ENCODE measurements at places on chromosomes 5 and 9.

DNA sequence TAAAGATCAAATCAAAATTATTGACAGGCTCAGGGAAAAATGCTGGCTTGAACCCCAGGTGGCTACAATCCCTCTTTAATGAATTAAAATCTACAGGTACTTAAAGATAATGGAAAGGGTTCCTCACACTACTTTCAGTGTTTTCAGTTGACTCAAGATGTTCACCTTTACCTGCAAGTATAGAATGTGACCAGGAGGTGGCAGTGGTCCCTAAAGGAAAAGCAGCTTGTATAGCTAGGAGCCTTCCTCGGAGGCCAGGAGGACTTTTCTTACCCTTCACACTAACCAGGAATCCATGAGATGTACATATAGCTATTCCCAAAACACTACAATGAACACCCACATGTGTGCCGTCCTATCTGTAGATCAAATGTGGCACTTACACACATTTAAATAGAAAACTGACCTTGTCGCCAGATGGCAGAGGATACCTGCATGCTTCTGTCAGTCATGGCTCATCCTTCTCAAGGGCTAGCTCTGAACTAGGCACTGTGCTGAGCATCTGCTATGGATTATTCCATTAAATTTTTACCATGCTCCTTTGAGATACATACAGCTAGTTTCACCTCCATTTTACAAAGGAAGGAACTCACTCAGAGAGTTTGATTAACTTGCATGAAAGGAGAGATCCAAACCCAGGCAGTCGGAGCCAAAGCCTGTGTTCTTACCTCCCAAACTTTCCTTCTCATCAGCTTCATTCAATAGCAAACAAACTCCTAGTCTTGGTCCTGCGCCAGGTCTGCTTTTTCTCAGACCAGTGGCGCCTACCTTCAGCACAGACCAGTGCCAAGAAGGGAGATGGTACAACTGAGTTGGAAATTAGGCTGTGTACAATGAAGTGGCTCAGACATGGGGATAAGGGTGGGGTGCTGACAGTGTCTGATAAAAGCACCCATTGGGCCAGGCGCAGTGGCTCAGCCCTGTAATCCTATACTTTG, 24.5 kb downstream of the C9orf152 start:
- peak; percentile 50 for DNase-seq

- DNase-seq, result peak; percentile 5
These were observed 430 bp upstream of the MSH3 start for GRCh38 chr5:80654054-80654390.

- DNase-seq, result no peak
These were observed 119.2 kb downstream of the LPAR1 start for GRCh38 chr9:110919050-110919435.

DNA sequence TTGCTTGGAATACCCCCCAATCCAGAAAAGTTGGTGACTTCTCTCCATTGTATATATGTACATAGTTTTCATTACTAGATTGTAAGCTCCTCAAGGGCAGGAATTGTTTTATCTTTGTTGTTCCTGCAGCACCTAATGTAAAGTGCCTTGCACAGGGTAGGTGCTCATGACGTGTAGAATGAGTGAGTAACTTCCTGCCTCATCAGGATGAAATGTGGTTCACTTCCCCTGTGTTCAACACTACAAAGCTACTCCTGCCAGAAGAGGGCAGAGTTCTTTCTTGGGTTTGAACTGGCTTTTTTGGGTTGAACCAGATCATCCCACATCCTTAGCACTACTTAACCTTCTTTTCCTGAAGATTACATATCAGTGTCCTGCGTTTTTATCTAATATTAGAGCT, 23.9 kb downstream of the GTF3C4 start:
- DNase-seq, result peak; percentile 30

- peak; percentile 3 for DNase-seq
These were observed 44.2 kb downstream of the NIPSNAP3B start for GRCh38 chr9:104808035-104808614.

DNA sequence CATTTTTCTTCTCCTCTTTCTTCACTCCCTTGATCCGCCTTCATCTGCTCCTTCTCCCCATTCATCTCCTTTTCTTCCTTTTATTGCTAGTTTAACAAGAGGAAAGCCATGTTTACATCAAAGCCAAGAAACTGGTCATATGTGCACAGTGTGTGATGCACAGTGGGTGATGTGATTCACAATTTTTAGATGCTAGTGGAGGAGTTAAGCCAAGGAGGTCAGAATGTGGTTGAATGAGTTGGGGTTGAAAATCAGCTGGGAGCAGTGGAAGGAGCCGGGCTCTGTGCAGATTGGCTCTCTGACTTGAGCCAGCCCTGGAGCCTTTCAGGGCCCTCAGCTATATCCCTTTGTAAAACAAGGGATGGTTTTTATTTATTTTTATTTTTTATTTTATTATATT, 7.3 kb downstream of the ACER2 start:
- no peak for DNase-seq

DNA sequence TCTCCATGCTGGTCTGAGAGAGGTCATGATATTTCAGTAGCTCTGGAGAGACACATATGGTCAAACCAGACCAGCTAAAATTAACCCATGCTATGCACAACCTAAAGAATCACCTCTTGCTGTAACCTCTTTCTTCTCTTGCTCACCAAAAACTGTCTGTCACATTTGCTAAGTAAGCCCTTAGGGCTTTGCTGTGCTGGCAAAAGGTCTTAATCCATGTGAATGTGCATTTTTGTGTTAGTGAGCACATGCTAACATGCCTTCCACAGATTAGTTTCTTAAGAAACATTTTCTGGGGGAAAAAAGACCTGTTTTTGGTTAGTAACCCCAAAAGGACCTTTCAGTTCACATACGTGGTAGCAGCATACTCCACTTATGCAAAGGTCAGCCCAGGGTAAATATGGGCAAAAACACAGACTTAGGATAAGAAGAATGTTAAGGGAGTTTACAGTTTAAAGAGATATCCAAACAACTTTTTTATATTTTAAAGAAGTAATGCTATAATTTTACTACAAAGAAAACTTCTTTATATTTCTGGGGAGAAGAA, 124.2 kb upstream of the CCDC152 start:
- DNase-seq, result no peak

GRCh38 chr9:39587844-39588499, 232.5 kb downstream of the SPATA31A1 start:
- DNase-seq, result no peak

DNA sequence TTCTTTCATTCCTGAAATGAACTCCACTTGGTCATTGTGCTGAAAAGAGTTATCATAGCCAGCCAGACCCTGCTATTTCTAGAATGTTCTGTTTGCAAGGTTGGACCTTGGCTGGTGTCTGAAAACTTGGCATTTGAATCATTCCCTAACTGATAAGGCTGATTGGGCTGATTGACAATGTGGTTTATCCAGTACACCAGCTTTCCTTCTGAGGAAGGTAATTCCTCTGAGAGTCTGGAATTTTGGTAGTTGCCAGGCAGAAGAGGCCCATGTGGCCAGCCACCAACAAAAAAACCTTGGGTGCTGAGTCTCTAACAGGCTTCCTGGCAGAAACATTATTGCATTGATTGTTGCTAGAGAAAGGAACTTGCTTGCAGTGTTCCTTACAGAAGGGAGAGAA, 15.3 kb downstream of the SEC61B start:
- no peak for DNase-seq

DNA sequence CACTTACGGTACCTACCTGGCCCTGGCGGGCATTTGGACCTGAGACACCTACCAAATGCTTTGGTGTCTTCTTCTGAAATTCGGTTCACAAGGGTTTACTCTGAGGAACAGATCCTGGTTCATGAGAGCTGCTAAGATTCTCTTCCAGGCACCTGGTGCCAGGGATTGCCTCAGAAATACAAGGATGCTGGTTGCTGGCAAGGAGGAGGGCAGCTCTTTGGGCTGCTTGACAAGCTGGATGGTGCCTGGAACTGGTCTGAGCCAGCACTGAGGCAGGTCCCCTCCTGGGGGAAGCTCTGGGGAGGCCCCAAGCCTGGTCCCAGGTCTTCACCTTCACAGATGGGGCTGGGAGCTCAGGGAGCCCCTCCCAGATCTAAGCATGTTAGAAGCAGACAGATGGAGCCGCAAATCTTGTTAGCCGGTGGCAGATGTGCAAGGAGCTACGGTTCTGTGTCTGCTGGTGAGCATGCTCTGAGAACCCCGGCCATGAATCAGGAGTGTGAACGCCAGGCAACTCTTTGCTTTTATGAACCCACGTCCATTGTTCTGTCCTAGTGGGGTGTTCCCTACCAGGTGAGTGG, 16.3 kb downstream of the FABP6 start:
- DNase-seq, result no peak

DNA sequence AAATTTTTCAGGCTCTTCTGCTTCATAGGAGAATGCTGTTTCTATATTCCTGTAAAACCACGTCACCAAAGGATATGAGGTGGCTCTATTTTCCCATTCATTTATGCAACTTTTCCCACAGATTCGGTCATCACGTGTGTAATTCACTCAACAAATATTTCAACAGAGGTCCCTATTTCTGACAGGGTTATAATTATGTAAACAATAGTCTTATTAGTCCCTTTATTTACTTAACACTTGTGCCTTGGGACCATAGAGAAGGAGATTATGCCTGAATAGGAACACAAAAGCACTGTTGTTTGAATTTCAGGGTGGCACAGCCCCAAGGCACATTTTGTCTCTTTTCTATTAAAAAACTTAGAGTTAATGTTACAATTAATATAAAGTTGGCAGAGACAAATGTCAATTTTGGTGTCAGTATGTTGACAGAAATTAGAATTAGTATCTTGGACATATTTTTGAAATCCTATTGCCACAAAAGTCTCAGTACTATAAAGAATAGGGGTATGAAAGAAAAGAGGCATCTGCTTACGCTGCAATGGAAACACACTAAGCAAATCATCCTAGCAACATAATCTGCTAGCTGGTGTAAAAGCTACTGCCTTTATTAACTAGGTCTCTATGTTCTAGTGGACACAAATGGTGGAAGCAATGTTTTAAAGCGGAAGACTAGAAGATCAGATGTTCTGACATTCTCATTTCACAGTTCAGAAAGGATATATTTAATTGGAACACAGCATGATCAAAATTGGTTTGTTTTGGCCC, 229.1 kb upstream of the TBCA start:
- DNase-seq, result no peak

GRCh38 chr9:83484990-83485389, 53.2 kb downstream of the FRMD3 start:
- DNase-seq, result no peak

DNA sequence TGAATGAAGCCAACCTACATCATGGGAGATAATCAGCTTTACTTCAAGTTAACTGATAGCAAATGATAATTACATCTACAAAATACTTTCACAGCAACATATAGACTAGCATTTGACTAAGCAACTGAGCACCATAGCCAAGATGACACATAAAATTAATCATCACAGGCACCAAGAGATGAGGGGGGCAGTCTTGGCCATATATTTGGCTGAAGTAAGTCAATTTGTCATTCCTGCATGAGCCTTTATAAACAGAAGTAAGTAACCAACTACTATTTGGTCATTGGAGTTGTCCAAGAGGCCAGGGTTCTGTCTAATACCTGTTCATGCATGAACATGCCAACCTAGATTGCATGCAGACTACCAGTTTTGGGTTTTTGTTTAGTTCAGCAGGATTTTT, 53.6 kb downstream of the PDCD1LG2 start:
- no peak for DNase-seq

GRCh38 chr5:132265336-132266030, 8.0 kb downstream of the PDLIM4 start:
- no peak for DNase-seq

DNA sequence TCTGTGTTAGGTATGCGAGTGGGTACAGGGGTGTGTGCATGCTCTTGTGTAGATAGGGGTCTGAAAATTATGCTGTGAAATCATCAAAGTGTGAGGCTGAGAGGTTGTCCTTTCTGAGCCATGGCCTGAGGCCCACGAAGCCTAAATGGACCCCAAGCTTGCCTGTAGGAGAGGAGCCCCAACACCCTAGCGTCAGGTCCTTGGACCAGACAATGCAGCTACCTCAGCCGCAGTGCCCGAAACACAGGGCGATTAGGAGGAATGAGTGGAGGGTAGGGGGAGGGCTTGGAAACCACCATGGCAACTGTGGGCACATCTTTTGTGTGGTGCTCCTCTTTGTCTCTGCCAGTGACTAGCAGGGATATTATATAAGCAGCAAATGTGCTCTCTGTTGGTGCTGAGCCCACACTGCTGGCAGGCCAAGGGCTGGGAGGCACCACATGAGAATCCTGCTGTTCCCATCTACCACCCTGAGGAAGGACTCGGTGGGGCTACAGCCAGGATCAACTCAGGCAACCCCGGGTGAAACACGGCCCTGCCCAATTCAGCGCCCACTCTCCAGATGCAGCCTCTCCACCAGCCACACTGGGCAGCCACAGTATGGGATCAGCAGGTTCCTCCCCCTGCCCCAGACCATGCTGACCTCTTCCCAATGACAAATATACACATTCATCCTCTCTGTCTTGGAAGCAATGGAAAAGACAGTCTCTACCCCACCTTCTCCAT, 84.6 kb upstream of the FSTL4 start:
- no peak for DNase-seq

DNA sequence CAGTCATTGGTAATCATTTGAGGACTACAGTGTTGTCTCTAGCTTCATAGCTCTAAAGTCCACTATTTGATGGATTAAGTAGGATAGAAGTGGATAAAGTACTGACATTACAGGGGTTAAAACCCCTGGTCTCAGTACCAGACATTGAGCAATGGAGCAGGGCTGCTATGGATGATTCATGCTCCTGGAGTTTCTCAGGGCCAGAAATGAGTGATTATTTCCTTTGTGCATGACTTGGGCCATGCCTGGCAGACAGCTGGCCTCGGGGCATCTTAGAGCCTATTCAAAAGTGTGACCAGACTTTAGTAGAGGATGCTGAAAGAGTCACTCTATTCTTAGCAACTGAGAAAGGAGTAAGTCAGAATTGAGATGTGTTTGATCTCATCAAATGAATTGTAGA, 350.7 kb upstream of the TLE4 start:
- no peak for DNase-seq

- DNase-seq, result no peak
These were observed 198.9 kb downstream of the NXNL2 start for GRCh38 chr9:88733651-88734421.

DNA sequence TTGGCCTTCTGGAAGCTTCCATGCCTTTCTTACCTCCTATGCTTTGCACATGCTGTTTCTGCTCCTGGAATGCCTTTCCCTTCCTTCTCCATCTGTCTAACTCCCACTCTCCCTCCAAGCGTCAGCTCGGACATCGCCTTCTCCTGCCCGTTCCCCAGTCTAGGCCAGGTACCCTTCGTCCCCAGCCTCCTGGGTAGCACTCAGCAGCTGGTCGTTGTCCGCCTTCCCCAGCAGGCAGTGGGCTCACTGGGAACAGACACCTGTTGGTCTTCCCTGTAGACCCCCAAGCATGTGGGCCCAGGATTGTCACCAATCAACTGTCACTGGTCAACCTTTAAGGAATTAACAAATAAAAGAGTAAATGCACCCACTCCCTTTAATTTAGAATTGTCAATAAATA, 202.2 kb downstream of the RGS3 start:
- no peak for DNase-seq

All from CD4-positive, alpha-beta T cell treated with Interleukin-12 subunit alpha and Interleukin-12 subunit beta, for 1 hour (primary cell).